Activated CD8-positive, alpha-beta T cell treated with anti-CD3 and anti-CD28 coated beads, Interleukin-2, amount 10 ng/mL, durations not matched to agents 7 days and 5 days (primary cell): ENCODE measurements at places on chromosomes 4 and X. TPM values are rescaled to one million over a fixed set of nuclear protein-coding genes. Genes with fewer than 3 reads are reported as not detected.
A peak's percentile ranks its signal among the peaks of the same experiment; 100 is the strongest.

DNA sequence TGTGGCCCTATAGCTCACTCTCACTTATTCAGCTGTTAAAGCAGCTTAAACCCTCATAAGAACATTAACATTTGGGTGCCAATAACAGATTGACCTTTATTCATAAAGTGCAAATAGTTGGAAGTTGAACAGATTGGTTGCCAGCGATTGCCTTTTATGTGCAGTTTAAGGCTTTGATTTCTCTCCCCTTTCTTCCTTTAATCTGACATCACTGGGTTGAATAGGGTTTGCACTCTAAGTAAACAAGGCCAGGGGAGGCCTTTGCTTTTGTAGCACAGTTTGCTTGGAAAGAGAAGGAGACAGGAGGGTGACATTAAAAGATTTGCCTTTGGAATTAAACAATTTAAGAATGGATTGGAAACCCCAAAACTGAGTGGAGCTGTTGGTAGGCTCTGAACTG, 114.3 kb downstream of the NKX6-1 start:
- no peak for DNase-seq
- no peaks in the 10 kb centered on the region for H3K27me3 ChIP-seq
- no peaks in the 10 kb centered on the region for H3K36me3 ChIP-seq
- no peak overlapping the region for H3K4me3 ChIP-seq
- H3K27ac ChIP-seq = no peak overlapping the region
- no peaks in the 10 kb centered on the region for H3K4me1 ChIP-seq

GRCh38 chr4:183873409-183874185, 31.5 kb upstream of the STOX2 start:
- H3K4me3 ChIP-seq = no peak overlapping the region
- no peaks in the 10 kb centered on the region for H3K36me3 ChIP-seq
- H3K4me1 ChIP-seq = no peaks in the 10 kb centered on the region
- DNase-seq = no peak

DNA sequence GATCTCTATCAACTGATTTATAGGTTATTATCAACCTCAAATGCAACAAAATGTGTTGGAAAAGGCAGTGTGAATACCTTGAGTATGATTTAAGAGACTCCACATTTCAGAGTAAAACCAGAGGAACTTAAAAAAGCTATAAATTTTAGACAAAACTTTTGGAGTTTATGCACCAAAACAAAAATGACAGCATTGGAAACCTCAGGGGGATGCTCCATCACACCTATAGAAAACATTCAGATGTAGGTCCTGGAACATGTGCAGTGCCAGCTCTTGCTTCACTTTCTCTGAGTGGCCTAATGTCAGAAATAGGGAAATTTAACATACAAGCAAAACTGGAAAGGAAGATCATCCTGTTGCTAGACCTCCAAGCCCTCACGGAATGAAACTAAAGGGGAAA, 5.8 kb upstream of the VEGFC start:
- no peaks in the 10 kb centered on the region for H3K36me3 ChIP-seq
- no peak overlapping the region for H3K4me3 ChIP-seq
- no peaks in the 10 kb centered on the region for H3K4me1 ChIP-seq
- no peak overlapping the region for H3K27ac ChIP-seq

GRCh38 chrX:36957425-36958328, 50.5 kb upstream of the FAM47C start:
- peaks cover 11% of the 10 kb centered on the region for H3K27me3 ChIP-seq
- no peaks in the 10 kb centered on the region for H3K36me3 ChIP-seq
- DNase-seq = no peak
- no peak overlapping the region for H3K4me3 ChIP-seq

- peaks cover 3% of the 10 kb centered on the region for H3K27me3 ChIP-seq
- H3K4me3 ChIP-seq = no peak overlapping the region
- no peaks in the 10 kb centered on the region for H3K36me3 ChIP-seq
- peaks cover under 1% of the 10 kb centered on the region for H3K4me1 ChIP-seq
- DNase-seq = no peak
- H3K27ac ChIP-seq = no peak overlapping the region
Observed at GRCh38 chr4:38935391-38936073, 67.9 kb downstream of the FAM114A1 start.

DNA sequence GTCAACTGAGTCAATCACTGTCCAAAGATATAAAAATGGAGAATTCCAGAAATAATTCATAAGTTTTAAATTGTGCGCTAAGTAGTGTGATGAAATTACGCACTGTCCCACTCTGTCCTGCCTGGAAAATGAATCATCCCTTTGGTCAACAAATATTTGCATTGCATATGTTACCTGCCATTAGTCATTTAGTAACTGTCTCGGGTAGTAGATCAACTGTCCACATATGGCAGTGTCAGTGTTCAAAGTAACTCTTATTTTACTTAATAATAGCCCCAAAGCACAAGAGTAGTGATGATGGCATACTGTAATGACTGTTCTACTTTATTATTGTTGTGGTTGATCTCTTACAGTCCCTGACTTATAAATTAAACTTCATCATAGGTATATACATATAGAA, 3.4 kb downstream of the YTHDC1 start:
- DNase-seq = no peak
- H3K27me3 ChIP-seq = no peaks in the 10 kb centered on the region
- H3K4me1 ChIP-seq = peaks cover 45% of the 10 kb centered on the region
- H3K36me3 ChIP-seq = peaks cover 36% of the 10 kb centered on the region
- no peak overlapping the region for H3K27ac ChIP-seq

GRCh38 chrX:27186671-27187070, 276.5 kb downstream of the PPP4R3C start:
- no peaks in the 10 kb centered on the region for H3K36me3 ChIP-seq
- H3K27ac ChIP-seq = no peak overlapping the region
- H3K4me3 ChIP-seq = no peak overlapping the region
- H3K27me3 ChIP-seq = no peaks in the 10 kb centered on the region
- peak; percentile 35 for DNase-seq

- H3K4me3 ChIP-seq = no peak overlapping the region
- H3K27me3 ChIP-seq = no peaks in the 10 kb centered on the region
- peaks cover 10% of the 10 kb centered on the region for H3K36me3 ChIP-seq
- DNase-seq = no peak
Observed at GRCh38 chrX:65537229-65537628, 2.6 kb upstream of the LAS1L start.

DNA sequence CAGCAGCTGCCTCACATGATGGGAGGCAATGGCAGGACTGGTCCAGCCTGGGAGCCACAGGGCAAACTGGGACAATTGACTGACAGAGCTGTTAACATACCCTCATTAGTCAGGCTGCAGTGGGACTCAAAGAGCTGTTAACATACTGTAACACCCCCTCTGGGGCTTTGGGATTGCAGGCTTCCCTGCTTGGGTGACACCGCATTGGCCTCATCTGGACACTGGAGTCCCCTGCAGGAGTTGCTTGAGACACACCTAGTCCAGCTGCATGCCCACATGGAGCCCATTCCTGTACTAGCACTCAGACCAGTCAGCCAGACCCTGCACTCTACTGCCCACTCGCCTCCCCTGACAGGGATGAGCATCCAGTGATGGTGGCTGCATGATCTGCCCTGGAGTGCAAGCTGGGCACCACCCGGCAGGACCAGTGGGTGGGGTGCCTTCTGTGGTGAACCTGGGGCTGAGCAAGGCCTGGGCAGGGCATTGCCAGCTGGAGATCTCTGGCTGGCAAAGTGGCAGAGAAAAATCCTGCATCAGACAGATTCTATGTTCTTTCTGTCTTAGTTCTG, 138.8 kb downstream of the DTHD1 start:
- H3K4me1 ChIP-seq = no peaks in the 10 kb centered on the region
- DNase-seq = no peak
- no peaks in the 10 kb centered on the region for H3K36me3 ChIP-seq
- no peak overlapping the region for H3K27ac ChIP-seq
- no peak overlapping the region for H3K4me3 ChIP-seq

- H3K36me3 ChIP-seq = no peaks in the 10 kb centered on the region
- DNase-seq = no peak
- no peak overlapping the region for H3K27ac ChIP-seq
- H3K27me3 ChIP-seq = no peaks in the 10 kb centered on the region
Observed at GRCh38 chr4:28890949-28891775, 1829.0 kb upstream of the PCDH7 start.

The RAB39B gene
- total RNA-seq = 7.5 TPM

The GLRB gene
- not detected for total RNA-seq

The ARHGAP24 gene
- total RNA-seq = not detected

The ZIC3 gene
- not detected for total RNA-seq

The RTL9 gene
- total RNA-seq = not detected

The ZCCHC18 gene
- total RNA-seq = 2.2 TPM

The FGF2 gene
- 0.13 TPM for total RNA-seq
